ENCODE measurements at places on chromosomes 2 and 18.
A peak's percentile ranks its signal among the peaks of the same experiment; 100 is the strongest.

GRCh38 chr2:111618978-111619902, 264.8 kb downstream of the ANAPC1 start:
- peak; percentile 23 for DNase-seq

GRCh38 chr2:96389736-96390135, 54.2 kb downstream of the NCAPH start:
- no peak for DNase-seq

GRCh38 chr2:217357886-217358620, 498.2 kb upstream of the TNP1 start:
- no peak for DNase-seq

DNA sequence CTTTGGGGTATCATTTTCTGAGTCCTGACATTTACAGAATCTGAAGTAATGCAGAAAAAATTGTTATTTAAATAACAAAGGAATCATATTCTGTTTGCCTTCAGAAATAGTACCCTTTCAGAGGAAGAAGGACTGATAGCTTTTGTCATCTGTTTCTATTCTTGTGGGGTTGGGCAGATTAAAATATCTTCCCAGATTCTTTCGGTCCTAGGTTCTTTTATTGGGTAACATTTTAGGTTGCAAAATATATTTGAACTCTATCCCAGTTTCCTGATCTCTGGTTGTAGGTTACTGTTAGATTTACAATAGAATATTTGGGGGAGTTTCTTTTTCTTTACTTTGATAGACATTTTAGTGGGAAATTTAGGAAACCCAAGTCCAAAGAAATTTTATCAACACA, 550.5 kb downstream of the SPAG16 start:
- peak; percentile 60 for DNase-seq

- DNase-seq = no peak
Measured at GRCh38 chr18:37588289-37588688, 22.7 kb upstream of the CELF4 start.

GRCh38 chr2:83471655-83472054, 987.4 kb downstream of the SUCLG1 start:
- DNase-seq = no peak

DNA sequence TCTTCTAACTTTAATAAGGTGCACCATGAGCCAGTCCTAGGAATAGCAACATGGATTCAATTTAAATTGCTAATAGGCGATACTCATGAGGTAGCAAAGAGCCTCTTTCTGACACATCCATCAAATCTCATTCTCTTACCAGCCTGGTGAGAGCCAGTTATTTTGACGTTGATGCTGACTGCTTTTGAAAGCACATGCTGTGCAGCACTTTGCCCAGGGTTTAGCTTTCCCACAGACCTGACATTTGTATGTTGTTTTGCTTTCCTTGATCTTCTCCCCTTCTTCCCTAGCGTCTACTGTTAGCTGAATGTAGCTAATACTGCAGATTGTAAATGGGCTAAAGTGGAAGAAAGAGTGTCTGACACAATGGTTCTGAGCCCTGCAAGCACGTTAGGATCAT, 101.1 kb upstream of the CCDC85A start:
- no peak for DNase-seq

DNA sequence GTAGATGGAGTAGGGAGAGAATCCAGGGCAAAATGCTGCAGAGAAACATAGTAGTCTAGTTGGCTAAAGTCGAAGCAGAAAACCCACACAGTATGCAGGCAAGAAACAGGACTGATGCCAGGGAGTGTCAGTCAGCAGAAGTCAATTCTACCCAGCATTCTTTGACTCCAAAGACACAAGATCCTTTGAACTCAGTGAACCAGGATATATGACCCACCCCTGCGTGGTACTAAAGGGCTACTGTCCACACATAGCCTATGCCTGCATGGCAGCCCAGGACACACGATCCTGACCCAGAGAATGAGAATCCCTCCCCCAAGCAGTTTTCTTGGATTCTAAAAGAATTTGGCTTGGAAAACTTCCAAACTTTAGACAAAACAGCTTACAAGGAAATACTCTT, 42.5 kb downstream of the ALK start:
- DNase-seq = peak; percentile 72

DNA sequence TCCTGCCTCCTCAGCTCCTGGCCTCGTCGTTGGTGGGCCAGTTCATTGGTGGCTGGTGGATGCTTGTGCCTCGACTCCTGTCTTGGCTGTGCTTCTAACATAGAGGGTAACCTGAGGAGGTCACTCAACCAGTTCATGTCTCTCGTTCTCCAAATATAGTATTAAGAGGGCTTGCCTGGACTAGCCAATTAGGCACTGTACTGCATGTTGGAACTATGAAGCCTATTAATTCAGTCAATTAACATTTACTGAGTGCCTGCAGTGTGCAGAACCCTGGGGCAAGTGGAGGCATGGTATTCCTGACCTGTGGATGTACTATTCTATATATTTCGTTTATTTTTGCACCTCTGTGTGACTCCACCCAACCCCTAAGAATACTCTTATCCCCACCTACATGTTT, 89.9 kb upstream of the PELI1 start:
- no peak for DNase-seq

GRCh38 chr2:128037649-128038048, 9.8 kb upstream of the SAP130 start:
- no peak for DNase-seq

GRCh38 chr2:11499081-11499743, 33.3 kb upstream of the E2F6 start:
- DNase-seq = no peak

GRCh38 chr2:40448476-40449079, 3.3 kb downstream of the SLC8A1 start:
- peak; percentile 68 for DNase-seq

DNA sequence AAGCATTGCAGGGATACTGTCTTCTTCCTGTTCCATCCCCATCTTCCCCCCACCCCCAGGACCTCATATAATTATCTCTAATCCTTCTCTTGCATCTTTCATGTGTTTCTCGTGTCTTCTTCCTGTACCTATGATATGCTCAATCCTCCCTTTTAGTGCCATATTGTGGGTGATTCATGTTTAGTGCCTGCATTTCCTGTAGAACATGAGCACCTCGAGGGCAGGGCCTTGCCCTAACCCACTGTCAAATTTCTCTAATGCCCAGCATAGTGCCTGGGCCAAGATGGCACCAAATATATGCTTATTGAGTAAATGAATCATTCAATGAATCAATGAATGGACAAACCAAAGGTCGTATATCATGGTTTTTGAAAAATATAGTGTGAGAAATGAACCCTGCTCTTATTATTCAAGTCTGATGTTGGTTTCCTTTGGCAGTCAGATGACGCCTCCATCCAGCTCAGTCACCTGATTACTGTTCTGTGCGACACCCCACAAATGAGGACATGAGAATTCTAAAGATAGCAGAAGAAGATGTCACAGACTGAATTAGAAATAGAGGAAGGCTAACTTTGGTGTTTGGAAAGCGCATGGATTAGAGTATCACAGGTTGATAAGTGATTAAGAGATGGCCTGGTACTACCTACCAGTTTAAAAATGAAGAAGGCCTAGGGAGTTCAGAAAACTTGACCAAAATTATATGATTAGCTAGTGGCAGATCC, 278.4 kb downstream of the PRKCE start:
- no peak for DNase-seq

GRCh38 chr2:10128420-10128819, 5.9 kb downstream of the RRM2 start:
- DNase-seq = no peak

DNA sequence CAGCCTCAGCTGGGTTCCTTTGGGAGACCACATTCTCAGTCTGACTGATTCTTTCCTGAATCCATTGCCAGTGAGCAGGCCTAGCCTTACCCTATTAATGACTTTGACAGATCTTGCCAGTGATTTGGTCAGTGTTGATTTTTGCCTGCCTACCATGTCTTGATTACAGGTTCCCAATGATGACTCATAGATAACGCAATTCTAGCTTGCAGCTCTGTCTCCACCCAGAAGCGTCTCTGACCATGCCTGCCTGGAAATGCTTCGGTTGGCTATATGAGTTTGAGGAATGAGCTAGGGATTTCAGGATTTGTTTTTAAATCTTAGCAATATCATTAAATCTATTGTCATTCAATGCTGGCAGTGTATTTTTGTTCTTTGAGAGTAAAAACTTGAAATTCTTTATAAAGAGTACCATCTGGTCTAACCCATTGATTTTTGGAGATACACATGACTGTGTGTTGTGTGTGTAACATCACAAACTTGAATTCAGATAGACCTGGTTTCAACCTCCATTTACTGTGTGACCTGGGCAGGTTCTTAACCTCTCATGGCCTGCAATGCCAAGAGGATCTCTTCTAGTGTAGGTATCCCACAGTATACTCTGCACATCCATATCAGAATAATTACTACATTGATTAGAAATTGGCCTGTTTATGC, 57.0 kb downstream of the CCDC150 start:
- DNase-seq = peak; percentile 56

DNA sequence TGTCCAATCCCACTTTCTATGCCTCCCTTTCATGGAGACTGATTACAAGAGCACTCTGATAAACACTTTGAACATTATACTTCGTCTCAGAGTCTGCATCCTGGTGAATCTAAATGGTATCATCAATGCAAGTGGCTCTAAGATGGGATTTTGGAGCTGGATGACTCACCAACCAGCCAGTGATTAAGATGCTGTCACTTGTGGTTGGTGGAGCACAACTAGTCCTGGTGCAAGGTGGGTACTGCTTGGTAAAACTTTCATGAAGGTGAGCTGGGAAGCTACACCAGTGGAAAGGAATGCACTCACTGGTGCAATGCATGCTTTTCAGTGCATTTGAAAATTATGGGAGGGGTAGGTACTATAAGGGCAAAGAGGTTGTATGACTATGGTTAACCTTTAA, 137.7 kb upstream of the TRIB2 start:
- no peak for DNase-seq

DNA sequence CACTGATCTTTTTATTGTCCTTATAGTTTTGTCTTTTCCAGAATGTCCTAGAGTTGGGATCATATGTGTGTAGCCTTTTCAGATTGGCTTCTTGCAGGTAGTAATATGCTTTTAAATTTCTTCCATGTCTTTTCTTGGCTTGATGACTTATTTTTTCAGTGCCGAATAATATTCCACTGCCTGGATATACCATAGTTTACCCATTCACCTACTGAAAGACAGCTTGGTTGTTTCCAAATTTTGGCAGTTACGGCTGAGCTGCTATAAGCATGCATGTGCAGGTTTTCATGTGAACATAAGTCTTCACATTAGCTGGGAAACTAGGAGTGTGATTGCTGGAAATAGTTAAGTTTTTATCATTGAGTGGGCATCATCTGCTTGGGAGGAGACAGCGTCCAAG, 73.7 kb downstream of the RNF144A start:
- DNase-seq = no peak

DNA sequence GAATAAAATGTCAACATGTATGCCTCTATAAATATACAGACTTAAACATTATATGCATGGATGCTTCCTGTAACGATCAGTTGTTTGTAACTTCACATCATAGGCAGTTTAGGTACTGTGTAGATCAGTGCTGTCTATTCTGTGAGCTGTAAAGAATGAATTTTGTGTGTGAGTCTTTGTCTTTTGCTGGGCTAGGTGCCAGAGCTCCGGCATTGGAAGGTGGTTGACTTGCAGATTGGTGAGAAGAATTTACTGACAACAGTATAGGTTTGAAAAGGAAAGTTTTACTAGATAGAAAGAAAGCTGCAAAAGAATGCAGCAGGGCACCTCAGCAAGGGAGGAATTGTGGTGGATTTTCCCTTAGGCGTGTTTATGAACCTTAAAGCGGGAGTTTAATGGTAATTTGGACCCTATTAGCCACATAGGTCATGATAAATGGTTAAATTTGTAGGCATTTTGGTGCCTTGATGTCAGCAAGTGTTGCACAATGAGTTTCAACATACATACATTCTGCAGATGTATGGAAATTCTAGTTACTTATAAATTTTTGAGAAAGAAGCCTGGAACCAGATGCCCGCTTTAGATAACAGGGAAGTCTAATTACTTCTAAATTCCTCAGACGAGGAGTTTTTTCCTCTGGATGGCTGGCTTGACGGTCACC, 6.7 kb upstream of the QPCT start:
- DNase-seq = no peak

DNA sequence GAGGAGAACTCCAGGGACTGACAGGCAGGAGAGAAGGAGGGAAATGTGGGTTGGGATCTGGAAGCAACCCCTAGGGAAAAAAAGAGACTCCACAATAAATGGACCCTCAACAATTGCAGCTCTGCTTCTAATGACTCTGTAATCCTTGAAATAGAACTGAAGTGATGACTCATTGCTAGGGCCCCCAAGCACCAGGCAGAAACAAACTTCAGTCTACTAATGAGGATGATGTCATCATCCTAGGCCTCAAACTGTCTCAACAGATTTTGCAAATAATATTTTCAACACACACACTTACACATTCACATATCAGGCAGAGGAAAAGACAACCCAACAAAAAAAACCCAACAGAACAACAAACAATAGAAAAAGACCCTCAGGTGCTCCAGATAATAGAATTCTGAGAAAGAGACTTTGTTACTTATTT, 143.3 kb downstream of the HDAC4 start:
- DNase-seq = peak; percentile 91

GRCh38 chr2:47193607-47194006, 38.5 kb upstream of the STPG4 start:
- no peak for DNase-seq

DNA sequence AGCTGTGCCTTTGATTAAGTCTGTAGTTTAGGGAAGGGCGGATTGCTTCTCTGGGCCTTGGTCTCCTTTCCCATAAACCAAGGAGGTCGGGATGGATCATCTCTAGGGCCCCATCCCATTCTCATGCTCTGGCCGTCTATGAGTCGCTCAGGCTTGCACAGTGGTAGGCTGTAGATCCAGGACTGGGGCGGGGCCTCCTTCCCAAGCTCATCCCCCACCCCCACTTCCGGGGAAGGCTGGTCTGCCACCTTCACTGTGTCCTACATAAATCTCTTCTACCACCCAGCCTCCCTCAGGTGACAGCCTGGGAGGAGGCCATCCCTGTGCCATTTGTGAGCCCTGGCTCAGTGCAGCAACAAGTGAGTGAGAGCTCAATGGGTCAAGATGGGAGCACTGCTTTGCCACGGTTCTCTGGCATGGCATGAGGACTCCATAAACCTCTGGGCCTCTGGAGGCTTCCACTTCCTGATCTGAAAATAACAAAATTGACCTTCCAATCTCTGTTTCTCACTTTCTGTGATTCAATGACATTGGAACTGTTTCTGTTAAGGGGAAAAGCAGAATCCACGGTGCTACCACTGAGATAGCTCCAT, 68.5 kb downstream of the SUMO1 start:
- no peak for DNase-seq

DNA sequence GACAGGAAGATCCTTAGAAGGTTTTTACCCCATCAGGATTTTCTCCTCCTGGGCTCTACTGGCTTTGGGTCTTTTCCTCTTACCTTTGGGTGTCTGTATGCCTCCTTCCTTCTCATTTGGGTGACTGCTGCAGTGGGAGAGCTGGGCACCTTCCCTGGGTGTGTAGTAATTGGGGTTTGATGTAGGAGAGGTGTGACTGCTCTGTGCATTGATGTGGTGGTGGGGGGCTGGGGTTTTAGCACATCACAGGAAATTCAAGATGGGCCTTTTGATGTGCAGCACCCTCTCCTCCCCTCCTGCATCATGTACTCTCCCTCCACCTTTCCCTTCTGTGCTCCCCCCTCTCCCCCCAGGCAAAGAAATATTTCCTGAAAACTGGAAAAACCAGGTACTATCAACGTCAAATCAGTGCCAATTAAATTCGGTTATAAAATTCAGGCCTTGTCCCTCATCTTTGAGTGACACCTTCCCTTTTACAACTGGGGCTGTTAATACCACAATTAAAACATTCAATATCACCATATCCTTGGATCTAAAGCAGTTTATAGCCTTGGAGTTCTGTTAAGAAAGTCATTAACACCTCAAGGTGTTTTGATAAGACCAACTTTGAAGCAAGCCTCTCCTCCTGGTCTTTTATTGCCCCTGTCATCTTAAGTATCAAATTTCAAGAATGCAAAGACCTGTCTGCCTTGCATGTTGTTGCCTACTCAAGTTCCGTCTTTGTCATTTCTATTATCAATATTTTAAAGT, 23.3 kb downstream of the EDAR start:
- DNase-seq = no peak
